ENCODE measurements at places on chromosomes 12 and 14. TPM values are rescaled to one million over a fixed set of nuclear protein-coding genes. Genes with fewer than 3 reads are reported as not detected.

ABCC9 gene
- total RNA-seq: 7.4 TPM

ZNF26 gene
- 23.2 TPM for total RNA-seq

DPPA3 gene
- total RNA-seq: not detected

PAN2 gene
- 14.8 TPM for total RNA-seq

WNT1 gene
- not detected for total RNA-seq

IRAK4 gene
- 20.3 TPM for total RNA-seq

LBHD2 gene
- not detected for total RNA-seq

NOS1 gene
- total RNA-seq: not detected

CEBPE gene
- not detected for total RNA-seq

OR6C2 gene
- total RNA-seq: not detected

PTCSC3 gene
- not detected for total RNA-seq

KRT75 gene
- not detected for total RNA-seq

TAS2R50 gene
- total RNA-seq: 5.8 TPM

TTC8 gene
- total RNA-seq: 23.8 TPM

SMCO2 gene
- total RNA-seq: not detected

TAS2R42 gene
- not detected for total RNA-seq

CMKLR1 gene
- 1.7 TPM for total RNA-seq
